ENCODE measurements at places on chromosomes 4 and X.

DNA sequence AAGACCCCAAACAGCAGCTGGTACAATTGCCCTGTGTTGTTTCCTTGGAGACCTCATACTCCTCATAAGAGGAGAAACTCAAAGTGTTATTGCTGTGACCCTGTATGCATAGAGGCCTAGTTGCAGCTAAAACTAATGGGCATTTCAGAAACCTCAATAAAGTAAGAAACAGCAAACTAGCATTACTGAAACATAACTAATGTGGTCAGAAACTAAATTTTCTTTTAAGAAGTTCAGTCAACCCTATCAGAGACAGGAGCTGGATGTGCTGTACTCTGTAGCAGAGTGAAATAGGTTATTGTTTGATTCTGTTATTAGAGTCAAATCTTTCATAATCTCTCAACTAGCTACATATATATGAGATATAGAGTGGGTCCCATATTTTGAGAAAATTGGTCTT lies 257.5 kb upstream of the IRS4 start:
- DNase-seq, result no peak

DNA sequence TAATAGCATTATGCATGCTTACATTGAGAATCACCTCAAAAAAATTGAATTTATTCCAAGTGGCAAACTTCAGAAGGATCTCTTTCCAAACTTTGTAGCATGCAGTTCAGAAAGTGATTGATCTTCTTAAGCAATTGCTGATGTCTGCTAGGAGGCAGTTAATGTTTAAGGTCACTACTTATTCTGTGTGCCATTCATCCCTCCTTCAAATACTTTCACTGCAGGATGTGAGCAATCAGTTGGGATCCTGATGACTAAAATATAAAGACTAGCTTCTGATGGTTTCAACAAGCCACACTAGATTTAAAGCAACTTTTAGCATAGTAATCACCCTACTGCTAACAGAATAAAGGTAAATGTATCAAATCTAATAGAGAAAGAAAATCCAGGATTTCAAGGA lies 414.1 kb downstream of the ADGRL3 start:
- no peak for DNase-seq

DNA sequence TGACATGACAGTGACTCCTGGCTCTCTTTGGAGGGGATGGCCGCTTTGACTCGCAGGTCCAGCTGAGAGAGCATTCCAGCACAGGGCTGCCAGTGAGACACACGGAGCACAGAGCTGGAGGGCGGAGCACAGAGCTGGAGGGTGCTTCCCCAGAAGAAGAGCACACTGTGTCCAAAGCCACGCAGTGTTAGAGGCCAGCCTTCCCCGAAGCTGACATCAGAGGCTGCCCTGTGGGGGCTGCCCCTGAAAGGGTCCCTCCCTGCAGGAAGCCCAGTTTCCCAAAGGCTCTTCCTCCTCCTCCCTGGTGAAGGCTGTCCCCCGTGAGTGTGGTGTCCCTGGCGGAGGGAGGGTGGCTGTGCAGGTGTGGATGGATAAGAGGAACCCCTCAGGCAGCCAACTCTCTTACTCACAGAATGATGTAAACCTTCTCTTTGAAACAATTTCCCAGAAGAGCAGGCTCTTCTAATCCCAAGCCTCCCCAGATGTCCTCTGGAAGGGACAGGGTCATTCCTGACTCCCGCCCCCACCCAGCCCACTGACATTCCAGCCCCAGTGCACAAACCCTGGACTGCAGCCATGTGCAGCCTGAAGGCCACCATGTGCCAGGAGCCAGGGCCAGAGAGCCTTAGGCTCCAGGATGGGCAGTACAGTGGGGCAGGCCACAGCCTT lies 53.4 kb downstream of the PSAPL1 start:
- DNase-seq, result no peak

GRCh38 chrX:107526141-107526540 lies 76.7 kb downstream of the FRMPD3 start:
- DNase-seq, result no peak

GRCh38 chr4:153452658-153453378 lies 13.3 kb upstream of the TMEM131L start:
- DNase-seq, result no peak

GRCh38 chr4:154421618-154422017 lies 70.0 kb downstream of the DCHS2 start:
- DNase-seq, result no peak

DNA sequence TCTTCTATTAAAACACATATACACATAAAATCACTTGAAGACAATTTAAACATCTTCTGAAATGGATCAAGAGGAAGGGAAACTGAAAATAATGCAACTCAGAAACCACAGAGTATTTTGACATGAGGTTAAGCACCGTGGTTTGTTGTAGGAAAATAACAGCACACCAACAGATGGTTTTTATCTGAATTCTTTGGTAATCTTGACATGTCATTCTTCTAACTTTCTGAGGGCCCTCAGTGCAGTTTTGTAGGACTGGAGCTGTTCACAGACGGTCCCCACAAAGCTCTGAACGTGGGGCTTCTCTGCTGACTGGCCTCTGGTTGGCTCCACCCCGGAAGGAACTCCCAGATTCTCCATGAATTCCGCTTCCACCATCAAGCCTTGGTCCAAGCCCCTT lies 16.0 kb upstream of the TLR8 start:
- no peak for DNase-seq

DNA sequence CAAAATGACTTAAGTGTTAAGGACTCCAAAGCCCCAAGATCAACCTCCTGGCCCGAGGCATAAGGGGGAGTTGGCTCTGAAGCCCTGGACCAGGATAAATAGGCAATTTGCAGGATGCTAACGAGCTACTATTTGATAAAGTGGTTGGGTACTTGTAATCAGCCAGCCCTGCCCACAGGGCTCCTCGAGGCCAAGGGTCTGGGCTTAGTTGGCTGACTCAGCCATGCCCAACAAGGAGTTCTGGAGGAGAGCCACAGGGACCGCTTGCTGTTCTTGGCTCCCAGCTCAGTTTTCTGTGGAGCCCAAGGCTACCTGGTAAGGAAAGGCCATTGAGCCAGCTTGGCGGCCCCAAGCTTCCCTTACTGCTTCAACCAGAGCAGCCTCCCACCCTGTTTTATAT lies 7.8 kb downstream of the HMGB3 start:
- no peak for DNase-seq

GRCh38 chr4:169098532-169098931 lies 88.5 kb upstream of the CBR4 start:
- DNase-seq, result no peak

GRCh38 chrX:7926501-7926900 lies 712 bp downstream of the PNPLA4 start:
- no peak for DNase-seq

GRCh38 chrX:883588-883987 lies 253.0 kb downstream of the SHOX start:
- no peak for DNase-seq

DNA sequence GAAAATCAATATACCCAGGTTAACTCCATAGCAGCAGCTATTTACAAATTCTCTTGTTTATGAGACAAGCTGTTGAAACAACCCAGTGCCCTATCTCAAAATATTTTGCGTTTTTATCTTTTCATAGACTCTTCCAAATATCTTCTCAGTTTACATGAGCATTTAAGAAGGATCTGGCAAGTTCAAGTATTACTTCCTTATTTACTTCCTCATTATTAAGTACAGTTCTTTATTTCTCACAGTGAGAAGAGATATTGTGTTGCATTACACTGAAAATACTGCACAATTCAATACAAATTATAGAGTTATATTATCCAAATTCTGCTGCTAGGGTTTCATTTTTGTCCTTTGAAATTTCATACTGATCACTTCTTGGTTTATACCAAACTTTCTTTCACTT lies 43.6 kb upstream of the UCP1 start:
- no peak for DNase-seq

DNA sequence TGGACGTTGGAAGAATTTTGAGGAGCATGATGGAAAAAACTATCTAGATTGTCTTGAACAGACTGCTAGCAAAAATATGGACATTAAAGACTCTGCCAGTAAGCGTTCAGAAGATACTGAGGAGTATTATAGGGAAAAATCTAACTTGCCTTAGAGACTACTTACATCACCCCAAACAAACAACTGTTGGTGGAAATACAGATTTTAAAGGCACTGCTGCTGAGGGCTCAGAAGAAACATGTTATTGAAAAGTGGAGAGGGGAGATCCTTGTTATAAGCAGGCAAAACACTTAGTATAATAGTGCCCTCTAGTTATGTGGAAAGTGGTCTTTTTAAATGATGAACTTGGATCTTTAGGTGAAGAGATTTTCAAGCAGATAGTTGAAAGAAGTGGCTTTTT lies 29.2 kb downstream of the MAD2L1 start:
- DNase-seq, result no peak

DNA sequence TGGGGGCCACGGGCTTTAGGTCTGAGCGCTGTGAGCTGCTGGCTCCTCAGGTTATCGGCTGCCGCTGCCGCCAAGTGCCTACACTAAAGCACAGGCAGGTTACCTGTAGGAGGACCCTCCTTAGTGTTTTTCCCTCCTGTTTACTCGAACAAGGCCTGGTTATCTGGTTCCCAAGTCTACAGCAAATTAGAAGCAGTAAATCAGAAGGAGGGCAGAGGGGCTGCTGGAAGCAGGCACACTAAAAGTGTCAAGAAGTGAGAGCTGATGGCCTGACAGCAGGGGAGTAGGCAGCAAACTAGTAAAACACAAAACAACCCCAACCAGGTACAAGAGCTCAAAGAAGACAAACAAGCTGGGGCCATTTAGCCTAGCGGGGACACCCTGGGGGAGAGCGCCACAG lies 125.0 kb upstream of the PJA1 start:
- no peak for DNase-seq

DNA sequence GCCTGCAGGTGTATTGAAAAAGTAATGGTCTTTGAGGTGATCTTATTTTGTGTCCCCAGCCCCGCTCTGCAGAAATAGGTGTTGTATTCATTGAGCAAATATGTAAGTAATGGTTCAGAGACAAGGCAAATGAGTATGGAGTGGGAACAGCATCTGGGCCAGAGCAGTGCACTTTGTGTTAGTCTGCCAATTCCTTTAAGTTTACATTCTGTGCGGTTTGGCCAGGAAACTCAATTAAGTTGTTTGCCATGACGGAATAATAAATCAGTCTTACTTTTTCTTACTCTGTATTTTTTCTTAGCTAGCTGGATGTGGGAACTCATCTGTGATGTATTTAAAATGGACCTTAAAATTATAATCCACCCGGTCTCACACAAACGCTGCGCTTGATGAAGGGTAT lies 12.6 kb downstream of the DCLK2 start:
- DNase-seq, result no peak

- no peak for DNase-seq
These were observed 256.8 kb upstream of the VCX start for GRCh38 chrX:7586126-7586525.

DNA sequence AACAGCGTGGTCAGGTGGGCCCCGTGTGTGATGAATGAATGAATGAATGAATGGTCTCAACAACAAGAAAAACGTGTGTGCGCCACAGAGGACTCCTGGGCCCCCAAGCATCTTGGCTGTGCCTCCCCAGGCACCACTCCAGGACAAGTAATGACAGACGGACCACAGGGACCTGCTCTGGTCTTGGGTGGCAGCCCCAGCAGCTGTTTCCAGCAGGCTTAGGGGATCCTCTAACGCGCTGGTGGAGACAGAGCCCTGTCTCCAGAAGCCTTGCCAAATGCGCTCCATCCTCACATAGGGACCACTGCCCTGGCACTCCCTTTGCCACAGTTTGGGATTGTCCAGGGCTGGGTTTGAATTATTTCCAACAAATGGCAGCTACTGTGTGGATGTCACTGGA lies 39.1 kb downstream of the PSAPL1 start:
- DNase-seq, result peak; percentile 2

DNA sequence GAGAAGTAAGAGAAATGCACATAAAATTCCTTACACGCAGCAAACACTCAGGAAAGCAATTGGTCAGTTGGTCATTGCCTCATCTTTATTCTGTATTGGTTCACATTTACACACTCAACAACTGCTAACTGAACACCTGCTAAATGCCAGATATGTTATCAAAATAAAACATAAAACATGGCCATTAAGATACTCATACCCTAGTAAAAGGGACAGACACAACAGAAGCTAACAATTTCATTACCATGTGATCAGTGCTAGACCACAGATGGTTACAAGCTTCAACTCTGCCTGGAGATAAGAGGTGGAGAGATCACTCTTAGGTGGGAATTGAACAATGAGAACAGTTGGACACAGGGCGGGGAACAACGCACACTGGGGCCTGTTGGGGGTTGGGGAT lies 26.2 kb downstream of the TEC start:
- no peak for DNase-seq

- no peak for DNase-seq
These were observed 94.7 kb downstream of the TMEM131L start for GRCh38 chr4:153560908-153561307.

Measured in SJSA1 (cell line).